ENCODE measurements at places on chromosomes 16 and 17.

- DNase-seq, result no peak
Observed at GRCh38 chr16:29862383-29862883, 593 bp downstream of the CDIPT start.

GRCh38 chr17:3529817-3530741 lies 27.5 kb downstream of the TRPV3 start:
- no peak for DNase-seq

- no peak for DNase-seq
Observed at GRCh38 chr17:70254735-70255460, 85.6 kb downstream of the KCNJ2 start.

- DNase-seq, result no peak
Observed at GRCh38 chr16:66668777-66669444, 27.6 kb downstream of the CMTM4 start.

- DNase-seq, result no peak
Observed at GRCh38 chr17:70862295-70862694, 693.0 kb downstream of the KCNJ2 start.

Data from stimulated activated CD8-positive, alpha-beta memory T cell treated with anti-CD3 and anti-CD28 coated beads, Interleukin-15, amount 100 ng/mL, for 1 hour (primary cell).